ENCODE measurements at places on chromosomes 16 and 17. TPM values are rescaled to one million over a fixed set of nuclear protein-coding genes. Genes with fewer than 3 reads are reported as not detected.

KIF1C gene
- 187 TPM for total RNA-seq

FAM20A gene
- 16.4 TPM for total RNA-seq

CSH2 gene
- total RNA-seq: not detected

LRRC59 gene
- total RNA-seq: 77.6 TPM

SPATA22 gene
- total RNA-seq: not detected

SOX15 gene
- total RNA-seq: 1.1 TPM

C17orf113 gene
- 0.32 TPM for total RNA-seq

CA7 gene
- total RNA-seq: not detected

ACE gene
- total RNA-seq: 30.5 TPM

XYLT1 gene
- total RNA-seq: 15.9 TPM

SMIM22 gene
- total RNA-seq: not detected

HS3ST3B1 gene
- total RNA-seq: 0.63 TPM

ALKBH5 gene
- 114 TPM for total RNA-seq

TLCD1 gene
- 0.90 TPM for total RNA-seq

TBC1D26 gene
- total RNA-seq: not detected

RHBDL3 gene
- total RNA-seq: 0.29 TPM

NEUROD2 gene
- not detected for total RNA-seq

TNFRSF12A gene
- 60.4 TPM for total RNA-seq

ABCC3 gene
- total RNA-seq: 25.7 TPM

ABCC11 gene
- not detected for total RNA-seq

LLGL2 gene
- 11.1 TPM for total RNA-seq

NUPR1 gene
- 137 TPM for total RNA-seq

MYH11 gene
- 2,053 TPM for total RNA-seq

GP1BA gene
- 0.19 TPM for total RNA-seq

KRT12 gene
- not detected for total RNA-seq

QRICH2 gene
- 3.4 TPM for total RNA-seq

MT4 gene
- total RNA-seq: not detected

CX3CL1 gene
- total RNA-seq: 47.5 TPM

HP gene
- 83.0 TPM for total RNA-seq

DYNLRB2 gene
- not detected for total RNA-seq
